ENCODE measurements at places on chromosomes 6 and 20.

GRCh38 chr6:86961455-86962200 lies 24.3 kb downstream of the HTR1E start:
- no peak for DNase-seq

DNA sequence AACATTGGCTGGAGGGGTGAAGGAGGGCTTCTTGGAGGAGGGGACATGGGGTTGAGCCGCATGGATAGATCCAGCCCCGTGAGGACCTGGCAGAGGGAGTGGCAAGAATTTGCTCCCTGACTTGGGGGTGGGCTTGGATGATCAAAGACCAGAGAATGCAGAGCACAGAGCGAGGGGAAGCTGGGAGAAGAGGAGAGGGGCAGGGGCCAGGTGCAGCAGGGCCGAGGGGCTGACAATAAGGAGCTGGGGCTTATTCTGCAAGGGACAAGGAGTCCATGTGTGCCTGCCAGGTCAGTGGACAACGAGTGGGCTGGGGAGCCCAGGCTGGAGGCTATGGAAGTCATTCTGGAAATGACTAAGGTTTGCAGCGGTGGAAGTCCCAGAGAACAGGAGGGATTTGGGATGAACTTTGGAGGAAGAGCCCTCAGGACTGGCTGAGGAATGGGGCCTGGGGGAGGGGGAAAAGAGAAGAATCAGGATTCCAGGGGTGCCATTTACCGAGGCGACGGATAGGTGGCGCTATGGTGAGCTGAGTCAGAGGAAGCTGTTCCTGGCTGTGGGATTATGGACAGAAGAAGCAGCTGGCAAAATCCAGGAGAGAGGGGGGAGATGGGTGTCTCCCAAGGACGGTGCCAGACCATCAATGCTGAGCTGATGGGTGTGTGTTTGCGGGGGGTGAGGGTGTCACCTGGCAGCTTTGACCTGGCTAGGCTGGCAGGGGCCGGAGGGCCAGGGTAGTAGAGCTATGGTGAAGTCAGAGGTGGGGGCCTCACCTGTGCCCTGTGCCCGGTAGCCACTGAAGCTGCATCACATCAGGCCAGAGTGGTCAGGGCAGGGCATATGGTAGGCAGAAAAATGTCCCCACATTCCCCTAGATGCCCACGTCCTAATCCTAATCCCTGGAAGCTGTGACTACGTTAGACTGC lies 7.8 kb downstream of the KCNG1 start:
- DNase-seq = peak; percentile 69

DNA sequence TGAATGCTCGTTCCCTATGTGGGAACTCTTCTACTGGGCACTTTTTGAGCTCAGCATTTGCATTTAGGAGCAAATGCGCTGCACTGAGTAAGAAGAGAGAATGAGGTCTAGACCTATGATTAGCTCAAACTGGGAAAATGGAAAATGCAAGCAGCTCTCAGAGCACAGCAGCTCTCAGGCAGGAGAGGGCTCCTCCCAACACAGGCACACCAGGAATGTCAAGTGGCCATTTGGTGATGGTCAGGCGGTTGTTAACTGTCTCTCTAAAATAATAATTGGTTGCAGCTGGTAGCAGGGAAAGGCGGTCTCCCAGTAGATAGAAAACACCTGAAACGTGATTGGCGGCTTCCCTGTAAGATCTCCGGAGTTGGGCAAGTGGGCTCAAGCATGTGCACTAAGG lies 162.0 kb upstream of the ECI2 start:
- DNase-seq = no peak

DNA sequence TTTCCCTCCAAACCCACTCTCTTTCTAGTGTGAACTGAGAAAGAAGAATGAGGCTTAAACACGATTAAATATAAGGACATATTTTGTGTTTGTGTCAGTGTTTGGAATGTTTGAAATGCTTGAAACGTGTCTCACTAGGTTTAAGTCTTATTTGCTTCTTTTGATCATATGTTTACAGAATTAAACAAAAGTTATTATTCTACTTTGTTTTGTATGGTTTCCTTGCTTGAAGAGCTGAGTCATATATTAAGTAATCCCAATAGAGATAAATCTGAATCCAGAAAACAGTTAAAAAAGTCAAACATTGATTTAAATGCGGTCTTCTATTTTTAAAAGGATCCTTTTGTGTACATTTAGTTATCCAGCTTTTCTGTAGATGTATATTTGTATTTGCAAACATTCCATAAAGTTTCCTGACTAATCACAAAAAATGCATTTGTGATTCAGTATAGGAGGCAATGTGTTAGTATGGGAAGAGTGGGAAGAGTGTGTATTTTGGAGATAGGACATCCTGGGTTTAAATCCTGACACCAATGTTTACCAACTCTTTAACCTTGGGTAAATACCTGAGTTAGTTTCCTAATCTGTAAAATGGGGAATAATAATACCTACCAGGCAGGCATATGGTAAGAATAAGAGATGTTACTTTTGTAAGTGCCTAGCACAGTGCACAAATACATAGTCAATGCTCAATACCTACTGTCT lies 72.9 kb downstream of the TSBP1 start:
- DNase-seq = peak; percentile 14

DNA sequence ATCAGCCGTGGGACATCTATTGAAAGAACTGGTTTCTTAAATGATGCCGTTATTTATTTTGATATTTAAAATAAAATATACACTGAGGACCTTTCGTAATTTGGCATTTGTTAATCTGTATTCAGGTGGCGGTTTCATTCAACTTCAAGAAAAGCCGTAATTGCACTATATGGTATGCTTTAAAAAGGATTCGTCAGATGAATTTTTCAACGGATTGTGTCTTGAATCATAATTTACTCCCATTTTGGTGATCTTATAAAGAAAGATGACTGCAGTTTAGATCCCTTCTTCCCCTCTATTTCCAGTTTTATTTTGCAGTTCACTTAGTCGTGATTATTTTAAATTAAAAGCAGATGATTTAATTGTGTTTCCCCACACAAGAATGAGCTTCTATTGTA lies 761 bp downstream of the KLHL32 start:
- DNase-seq = no peak

DNA sequence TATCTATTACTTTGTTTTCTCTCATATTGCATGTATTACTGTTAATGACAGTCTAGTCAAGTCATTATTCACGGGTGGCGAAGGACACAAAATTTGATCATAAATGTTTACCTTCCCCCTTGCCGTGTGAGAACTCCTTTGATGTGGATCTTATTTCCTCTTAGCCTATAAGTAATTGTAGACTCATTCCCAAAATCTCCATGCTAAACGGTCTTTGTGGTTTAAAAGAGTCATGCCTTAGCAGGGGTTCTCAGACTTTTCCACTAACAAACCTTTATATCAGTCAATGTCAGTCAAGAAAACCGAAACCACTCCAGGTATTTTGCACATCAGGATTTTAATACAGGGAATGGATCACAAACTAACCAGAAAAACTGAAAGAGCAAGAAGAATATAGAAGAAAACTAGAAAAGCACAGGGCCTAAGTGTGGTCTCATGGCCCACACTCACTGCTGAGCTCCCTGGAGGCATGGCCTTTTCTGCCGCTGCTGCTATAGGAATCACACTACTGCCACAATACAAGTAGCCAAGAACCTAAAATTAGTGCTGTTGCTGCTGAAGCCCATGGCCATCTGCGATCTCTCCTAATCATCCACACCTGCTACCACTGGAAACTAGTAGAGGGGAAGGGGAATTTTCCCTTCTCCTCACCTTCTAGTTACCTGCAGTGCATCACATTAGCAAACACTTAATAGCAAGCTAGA lies 186.0 kb upstream of the POU3F2 start:
- no peak for DNase-seq

GRCh38 chr6:139402876-139403386 lies 28.5 kb upstream of the CITED2 start:
- peak; percentile 97 for DNase-seq

DNA sequence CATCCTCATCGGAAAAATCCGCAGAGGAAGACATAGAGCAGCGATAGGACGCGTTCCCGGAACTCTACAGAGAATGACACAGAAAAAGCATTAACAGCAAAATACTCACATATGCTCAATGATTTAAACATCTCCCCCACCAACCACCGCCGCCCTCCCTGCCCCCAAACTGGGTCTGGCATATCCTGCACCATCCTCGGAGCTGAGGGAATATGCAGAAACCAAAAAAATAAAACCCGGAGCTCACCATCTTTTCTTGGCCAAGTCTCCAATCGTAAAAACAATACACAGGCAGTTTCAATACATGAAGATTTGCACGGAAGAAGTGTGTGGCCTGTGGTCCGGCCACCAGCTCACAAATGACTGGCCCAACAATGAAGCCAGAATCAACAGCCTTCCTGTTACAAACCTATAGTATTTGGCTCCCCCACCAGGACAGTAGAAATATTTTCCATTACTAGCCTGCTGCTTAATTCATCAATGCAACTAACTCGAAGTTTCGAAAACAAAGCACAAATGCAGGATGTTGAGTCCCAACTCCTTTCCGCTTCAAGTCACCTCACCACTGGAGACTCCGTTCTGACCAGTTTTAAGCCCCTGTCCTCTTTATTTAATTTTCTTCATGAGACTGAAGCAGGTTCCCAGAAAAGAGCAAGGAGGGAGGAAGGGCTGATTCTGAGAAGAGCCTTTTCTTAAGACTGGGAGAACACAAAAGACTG lies 103.2 kb upstream of the BEND6 start:
- peak; percentile 91 for DNase-seq

- DNase-seq = peak; percentile 87
These were observed 65.2 kb downstream of the TRAM2 start for GRCh38 chr6:52511572-52512151.

- DNase-seq = no peak
These were observed 23.1 kb downstream of the FBXL4 start for GRCh38 chr6:98924647-98925046.

DNA sequence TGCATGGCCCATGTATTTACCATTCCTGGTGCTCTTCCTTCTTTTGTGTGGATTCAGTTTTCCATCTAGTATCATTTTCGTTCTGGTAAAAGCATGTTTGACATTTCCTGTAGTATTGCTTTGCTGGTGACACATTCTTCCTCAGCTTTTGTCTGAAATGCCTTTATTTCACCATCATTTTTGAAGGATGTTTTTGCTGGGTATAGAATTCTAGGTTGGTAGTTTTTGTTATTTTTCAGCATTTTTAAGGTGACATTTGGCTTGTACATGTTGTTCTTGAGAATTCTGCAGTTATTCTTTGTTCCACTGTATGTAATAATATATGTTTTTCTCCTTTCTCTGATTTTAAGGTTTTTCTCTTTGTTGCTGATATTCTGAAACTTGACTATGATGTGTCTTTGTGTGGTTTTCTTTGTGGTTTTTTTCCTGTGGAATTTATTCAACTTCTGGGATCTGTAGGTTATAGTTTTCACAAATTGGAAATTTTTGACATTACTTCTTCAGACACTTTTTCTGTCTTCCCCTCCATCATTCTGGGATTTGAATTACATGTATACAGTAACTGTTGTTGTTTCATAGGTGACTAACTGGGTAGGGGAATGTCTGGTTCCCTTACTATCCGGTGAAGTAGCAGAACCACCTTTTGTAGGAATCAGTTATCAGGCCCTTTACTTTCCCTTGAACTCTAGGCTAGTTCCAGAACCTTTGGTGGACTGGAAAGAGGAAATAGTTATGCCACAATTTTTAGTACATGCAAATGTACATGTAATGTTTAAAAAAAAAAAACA lies 30.2 kb downstream of the SNX9 start:
- DNase-seq = no peak

- no peak for DNase-seq
These were observed 10.1 kb upstream of the CFAP206 start for GRCh38 chr6:87397656-87398055.

GRCh38 chr20:63005365-63005861 lies 1.4 kb downstream of the BHLHE23 start:
- DNase-seq = no peak

DNA sequence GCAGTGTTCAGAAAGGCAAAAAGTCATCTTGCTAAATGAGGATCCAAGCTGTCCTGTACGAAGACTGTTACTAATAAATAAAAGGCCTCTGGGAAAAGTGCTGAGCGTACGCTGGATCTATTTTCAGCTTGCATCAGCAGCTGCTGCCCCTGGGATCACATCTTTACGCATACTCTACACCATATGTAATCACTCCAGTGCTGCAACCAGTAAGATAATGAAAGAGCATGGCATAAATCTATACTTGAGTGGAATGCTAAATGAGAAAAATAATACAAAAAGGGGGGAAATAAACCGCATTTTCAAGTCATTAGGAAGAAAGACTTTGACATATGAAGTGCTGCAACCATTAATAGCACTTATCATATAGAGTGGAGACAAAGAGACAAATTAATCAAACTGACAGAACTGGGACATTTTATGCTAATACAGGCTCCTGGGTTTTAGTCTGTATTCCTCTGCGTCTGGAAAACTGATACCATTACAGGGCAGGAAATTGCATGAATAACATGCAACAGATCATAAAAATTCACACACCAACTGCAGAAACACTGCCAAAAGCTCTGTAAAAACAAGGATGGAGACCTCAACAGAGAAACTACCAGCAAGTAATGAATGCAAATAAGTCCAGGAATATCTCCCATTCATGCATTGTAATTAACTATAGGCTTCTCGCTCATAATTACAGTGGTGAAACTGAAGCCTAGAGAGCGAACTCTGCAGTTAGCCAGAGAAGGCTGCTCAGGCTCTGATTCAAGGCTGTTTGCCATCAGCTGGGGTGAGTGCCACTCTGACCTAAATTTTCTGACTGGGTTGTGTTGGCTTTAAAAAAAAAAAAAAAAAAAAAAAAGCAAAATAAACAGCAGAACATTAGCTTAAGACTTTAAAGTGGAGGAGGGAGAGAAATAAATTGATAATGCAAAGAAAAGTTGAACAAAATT lies 83.8 kb downstream of the GJA10 start:
- peak; percentile 89 for DNase-seq

DNA sequence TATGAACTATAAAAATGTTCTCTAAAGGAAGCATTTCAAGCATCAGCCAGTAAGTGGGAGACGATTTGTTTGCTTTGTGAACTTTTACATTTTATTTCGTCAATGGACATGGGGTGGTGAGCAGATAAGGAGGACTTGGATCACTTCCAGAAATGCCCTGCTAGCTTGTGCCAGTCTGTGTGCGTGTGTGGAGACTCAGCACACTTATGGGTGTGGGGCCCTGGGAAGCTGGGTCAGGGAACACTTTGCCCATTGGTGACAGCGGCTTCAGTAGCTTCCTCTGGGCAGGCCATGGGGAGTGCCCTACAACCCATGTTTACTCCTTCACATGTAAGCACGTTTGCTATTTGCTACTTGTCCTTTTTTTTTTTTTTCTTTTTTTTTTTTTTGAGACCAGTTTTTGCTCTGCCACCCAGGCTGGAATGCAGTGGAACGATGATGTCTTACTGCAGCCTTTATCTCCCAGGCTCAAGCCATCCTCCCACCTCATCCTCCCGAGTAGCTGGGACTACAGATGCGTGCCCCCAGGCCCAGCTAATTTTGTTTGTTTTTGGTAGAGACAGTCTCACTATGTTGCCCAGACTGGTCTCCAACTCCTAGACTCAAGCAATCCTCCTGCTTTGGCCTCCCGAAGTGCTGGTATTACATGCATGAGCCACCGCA lies 24.2 kb downstream of the PRDM1 start:
- no peak for DNase-seq

DNA sequence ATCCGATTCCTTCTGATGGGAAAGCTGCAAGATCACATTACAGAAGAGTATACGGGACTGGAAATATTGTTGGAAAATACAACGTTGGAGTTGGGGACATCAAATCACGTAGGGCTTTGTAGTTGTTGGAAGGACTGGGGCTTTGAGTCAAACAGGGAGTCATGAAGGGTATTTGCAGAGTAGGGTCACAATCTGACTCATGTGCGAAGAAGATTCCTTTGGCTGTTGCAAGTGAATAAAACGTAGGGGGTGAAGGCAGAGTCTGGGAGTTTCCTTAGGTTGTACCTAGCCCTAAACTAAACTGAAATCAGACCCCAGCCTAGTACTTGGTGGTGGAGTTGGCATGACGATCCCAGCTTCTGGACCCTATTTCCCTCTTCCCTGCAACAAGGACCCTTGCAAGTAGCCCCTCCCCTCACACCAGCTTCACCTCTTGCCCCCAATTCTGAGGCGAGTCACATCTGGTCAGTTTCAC lies 32.3 kb downstream of the SNX5 start:
- DNase-seq = peak; percentile 69

Measured in fibroblast of mammary gland (primary cell).